ENCODE measurements at places on chromosomes 7 and 10.

GRCh38 chr7:37918526-37918925, 1.9 kb upstream of the SFRP4 start:
- DNase-seq = no peak

DNA sequence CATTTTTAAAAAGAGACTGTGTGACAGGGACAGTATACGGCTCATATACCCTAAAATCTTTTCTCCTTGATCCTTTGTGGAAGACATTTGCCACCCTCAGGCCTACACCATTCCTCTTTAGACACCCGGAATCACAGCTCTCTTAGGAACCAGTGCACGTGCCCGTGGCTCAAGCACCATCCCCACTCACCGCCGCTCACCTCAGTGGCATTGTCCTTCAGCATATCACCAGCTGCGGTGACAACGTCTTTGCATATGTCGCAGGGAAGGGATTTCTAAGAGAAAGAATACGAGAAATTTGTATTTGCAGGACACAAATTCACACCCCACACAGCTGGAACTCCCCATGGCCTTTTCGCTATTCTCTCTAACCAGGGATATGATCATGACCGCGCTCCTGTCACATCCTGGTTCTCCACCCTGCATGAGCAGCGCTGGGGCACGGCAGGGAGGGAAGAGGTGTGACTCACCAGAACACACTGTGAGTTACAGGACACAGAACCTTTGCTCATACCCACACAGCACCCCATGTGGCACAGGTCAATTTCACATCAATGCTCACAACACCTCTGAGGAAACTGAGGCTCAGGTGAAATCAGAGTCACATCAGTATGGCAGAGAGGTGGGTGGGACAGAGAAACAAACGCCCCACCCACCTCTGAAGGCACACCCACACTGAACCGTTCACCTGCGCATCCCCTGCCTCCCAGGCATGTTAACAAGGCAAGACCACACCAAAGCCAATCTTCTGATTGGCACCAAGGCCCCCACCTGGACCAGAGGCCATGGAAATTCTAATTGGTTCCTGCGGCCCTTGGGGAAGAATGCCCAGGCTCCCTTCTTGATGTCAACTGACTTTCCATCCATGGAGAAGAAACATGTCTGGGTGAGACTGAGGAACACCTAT, 19.2 kb downstream of the PSAP start:
- DNase-seq = no peak

- no peak for DNase-seq
These were observed 9.7 kb upstream of the FHIP2A start for GRCh38 chr10:114811862-114812261.

GRCh38 chr7:157442993-157443831, 106.4 kb downstream of the DNAJB6 start:
- DNase-seq = no peak

DNA sequence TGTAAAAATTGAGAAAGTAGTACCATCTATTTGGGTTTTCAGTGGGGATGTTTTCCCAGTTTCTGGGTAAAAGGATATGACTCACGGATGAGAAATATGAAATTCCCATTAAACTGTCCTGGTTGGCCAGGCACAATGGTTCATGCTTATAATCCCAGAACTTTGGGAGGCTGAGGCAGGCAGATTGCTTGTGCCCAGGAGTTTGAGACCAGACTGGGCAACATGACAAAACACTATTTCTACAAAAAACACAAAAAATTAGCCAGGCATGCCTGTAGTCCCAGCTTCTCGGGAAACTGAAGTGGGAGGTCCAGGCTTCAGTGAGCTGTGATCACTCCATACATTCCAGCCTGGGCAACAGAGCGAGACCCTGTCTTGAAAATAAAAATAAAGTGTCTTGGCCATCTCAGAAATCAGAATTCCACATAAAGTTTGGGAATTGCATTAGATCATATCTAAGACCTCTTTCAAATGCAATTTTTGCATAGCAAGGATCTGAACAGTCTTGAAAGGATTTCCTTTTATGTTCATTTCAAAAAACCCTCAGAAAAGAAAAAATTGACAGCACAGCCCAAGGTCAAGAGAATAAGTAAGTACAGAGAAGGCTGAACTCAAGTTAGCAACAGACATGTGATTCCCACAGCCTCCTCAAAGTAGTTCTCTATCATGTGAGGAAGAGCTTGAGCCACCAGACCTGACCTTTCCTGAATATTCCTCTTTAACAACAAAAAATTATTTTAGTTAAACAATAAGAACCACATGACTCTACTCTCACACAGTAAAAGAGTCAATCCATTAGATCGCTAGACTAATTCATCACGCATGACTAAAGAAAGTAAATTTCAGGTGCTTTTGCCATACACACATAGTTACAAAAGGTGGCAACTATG, 141.5 kb upstream of the CAV2 start:
- no peak for DNase-seq

GRCh38 chr7:130350945-130351790, 6.6 kb downstream of the CPA5 start:
- DNase-seq = no peak

GRCh38 chr10:29253690-29254029, 35.2 kb upstream of the LYZL1 start:
- no peak for DNase-seq
